ENCODE measurements at places on chromosomes 1 and 21.
A peak's percentile ranks its signal among the peaks of the same experiment; 100 is the strongest.

DNA sequence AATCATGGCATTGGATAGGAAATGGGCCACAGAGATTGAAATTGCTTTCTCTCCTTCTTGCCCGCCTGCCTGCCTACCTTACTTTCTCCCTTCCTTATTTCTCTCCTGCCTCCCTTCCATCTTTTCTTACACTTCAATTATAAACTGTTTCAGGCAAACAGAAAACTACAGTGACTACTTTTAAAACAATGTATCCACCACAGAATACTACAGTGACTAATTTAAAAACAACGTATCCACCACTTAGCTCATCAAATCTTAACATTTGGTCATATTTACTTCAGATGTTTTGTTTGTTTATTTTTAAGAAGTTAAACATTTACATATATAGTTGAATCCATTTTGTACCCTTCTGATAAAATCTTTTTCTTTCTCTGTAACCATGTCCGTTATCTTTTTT, 54.4 kb downstream of the SNRPE start:
- peak; percentile 61 for DNase-seq

- no peak for DNase-seq
These were observed 17.9 kb upstream of the PWP2 start for GRCh38 chr21:44089001-44089911.

DNA sequence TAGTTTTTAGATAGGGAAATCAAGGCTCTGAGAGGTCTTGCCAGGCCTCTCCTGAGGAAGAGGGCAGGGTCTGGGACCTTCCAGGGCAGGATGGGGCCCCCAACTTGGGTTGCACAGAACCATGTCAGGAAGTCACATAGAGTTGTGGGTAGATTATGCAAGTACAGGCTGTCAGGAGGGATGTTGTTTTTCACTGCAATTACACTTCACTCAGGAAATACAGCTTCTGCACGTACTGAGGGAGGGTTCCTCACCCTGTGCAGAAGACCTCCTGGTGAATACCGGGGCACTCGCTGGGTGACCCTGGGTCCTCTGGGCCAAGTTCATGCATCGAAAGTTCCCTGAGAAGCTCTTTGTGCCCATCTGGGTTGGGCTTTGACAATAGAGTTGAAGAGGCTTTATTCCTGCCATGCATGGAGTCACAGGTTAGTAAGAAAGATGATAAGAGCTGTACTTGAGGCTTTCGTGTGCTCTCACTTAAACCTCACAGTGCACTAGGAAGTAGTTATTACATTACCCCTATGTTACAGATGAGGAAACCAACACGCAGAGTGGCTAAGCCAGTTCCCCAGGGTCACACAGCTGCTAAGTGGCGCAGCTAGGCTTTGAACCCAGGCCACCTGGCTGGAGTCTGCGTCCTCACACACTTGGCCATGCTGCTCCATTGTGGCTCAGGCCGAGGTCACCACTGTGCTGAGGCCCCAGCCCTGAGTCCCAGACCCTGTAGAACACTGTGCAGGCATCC, 16.2 kb upstream of the TNFRSF1B start:
- DNase-seq: no peak

DNA sequence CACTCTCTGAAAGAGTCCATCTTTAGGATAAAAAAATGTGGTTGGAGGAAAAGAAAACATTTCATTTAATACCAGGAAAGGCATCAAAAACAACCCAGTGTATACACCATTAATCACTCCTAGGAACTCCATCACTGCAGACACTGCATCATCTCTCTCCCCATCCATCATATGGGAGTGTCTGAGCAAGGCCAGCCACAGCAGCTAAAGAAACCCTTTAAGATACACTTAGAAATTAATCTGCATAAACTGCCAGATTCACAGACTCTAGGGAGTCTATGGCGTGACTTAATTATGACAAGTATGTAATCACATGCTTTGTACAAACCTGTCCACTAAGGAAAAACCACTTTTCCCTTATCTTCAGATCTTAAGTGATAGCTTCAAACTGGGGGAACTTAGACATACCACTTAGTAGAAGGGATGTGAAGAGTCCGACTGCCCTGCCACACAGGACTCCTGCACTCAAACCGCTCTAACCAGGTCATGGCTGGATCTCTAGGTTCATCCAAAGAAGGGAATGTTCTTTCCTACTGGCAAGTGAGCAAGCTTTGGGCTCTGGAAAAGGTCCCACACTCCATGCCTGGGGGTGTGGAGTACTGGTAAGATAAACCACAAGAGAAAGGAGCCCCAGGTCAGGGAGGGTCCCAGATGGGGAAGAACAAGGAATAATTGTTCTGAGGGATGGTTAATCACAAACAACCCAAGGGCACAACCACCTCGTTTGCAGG, 61.0 kb upstream of the C8B start:
- peak; percentile 24 for DNase-seq

DNA sequence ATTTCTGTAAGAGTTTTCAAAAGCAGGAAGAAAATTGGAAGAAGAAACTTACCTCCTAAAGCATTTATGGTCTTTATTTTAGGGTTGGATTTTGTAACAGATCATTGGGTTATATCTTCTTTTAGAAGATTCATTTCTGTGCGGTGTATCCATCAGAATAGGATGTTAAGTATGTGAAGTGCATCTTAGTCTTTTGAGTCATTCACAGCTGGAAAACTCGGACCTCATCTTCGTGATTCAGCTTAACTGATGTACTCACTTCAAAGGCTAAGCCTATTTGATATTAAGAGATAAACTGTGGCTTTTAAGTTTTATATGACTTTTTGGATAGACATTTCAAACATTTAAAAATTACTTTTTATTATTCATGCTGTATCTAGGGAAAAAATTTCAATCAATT, 56.3 kb downstream of the GIPC2 start:
- DNase-seq: peak; percentile 91

- no peak for DNase-seq
These were observed 202.6 kb downstream of the PDE4B start for GRCh38 chr1:65995336-65995735.

- DNase-seq: peak; percentile 20
These were observed 18.3 kb downstream of the SYNC start for GRCh38 chr1:32684167-32684811.

GRCh38 chr1:61779231-61779630, 37.0 kb downstream of the PATJ start:
- no peak for DNase-seq

- DNase-seq: no peak
These were observed 18.2 kb downstream of the KIF17 start for GRCh38 chr1:20699558-20699957.

DNA sequence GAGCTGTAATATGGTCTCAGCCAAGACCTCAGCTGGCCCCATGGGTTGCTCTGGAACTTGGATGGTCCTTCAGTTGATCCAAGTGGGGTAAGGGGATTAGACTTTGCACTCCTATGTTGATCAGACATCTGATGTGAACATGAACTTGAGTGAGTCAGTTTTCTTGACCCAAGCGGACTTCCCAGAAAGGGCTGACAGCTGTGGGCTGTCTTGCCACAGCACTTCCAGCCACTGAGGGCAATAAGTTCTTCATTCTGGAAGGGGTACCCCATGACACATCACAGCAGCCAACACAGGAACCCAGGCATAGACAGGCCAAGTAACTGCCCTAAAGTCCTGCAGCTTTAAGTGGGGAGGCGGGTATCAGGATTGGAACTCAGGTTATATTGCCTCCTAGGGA, 93.9 kb upstream of the USP24 start:
- DNase-seq: peak; percentile 23

DNA sequence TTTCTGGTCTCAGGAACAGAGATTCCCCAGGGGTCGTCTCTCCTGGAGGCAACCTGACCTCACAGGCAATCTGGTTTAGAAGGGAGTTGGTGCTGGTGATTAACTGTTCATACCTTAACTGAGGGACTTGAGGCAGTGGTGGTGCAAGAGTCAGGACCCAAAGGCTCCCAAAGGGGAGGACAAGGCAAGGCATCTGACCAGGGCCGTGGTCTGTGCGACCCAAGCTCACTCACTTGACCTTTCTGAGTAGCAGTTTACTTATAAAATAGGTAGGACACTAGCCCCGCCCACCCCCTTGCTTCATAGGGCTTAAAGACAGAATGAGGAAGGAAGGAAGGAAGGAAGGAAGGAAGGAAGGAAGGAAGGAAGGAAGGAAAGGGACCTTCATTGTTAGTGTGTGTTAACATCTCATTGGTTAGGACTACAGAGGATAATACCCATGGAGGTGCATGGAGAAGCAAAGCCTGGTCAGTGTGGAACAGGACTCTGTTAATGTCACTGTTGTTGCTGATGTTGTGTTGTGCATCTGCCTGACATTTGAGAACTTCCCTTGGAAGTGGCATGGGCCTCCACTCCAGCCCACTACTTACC, 4.6 kb upstream of the KCNA2 start:
- no peak for DNase-seq

DNA sequence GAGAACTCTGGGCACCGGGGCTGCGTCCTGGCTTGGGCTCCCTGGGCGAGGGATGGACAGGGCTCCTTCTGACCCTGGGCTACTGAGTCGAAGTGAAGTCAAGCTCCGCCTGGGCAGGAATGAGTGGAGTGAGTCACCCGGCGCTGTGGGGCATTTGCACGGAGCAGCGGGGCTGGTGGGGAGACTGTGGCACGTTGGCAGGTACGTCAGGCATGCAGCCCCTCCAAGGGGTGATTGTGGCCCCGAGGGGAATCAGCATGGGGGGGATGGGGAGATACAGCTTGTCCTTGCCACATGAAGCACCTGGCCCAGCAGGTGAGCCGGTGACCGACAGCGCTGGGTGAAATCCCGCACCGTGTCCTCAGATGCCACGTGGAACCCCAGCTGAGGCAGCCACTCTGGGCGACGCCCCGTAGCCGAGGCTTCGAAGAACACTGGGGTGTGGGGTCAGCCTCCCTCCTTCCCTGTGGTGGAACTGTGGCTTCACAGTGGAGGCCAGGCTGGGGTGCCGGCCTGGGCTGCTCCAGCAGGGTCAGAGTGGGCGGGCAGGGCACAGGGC, 62.3 kb downstream of the COL18A1 start:
- DNase-seq: no peak

- DNase-seq: peak; percentile 61
These were observed 1.7 kb upstream of the ADAR start for GRCh38 chr1:154609398-154610380.

- peak; percentile 53 for DNase-seq
These were observed 116.2 kb downstream of the DISP1 start for GRCh38 chr1:222931023-222931422.

- no peak for DNase-seq
These were observed 86.4 kb upstream of the ARHGEF16 start for GRCh38 chr1:3368059-3368458.

DNA sequence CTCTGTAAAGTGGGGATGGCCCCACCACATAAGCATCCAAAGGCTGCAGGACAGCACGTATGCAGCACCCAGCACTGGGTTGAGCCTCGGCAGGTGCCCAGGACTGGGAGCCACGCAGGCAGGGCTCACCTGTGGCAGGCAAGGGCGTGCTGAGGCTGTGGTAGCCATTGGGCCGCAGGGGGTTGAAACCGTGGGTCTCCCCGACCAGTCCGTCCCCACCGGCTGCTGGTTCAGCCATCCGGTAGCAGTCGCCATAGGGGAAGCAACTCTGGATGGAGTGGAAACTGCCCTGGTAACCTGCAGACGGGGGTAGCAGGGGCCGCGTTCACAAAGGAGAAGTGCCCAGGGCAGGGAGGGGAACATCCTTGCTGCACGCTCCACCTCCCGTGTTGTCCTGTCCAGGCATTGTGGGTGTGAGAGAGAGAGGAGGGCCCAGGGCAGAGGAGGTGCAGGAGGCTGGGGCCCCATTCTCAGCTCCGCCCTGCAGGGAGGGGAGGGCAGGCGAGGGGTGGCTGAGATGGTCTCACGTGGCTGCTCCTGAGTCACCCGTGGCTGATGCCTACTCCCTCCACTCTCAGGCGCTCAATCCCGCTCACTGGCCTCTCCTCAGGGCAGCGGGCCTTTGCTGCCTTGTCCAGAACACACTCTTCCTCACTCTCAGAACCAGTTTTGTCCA, 49.9 kb downstream of the DMRTB1 start:
- DNase-seq: peak; percentile 29
